NCI-H1417 treated with DMSO at 0.1 percent for 48 hours (cell line): ENCODE measurements at places on chromosomes 12 and 14.

GRCh38 chr12:10027311-10027710, 3.2 kb upstream of the CLEC9A start:
- no peak for DNase-seq

GRCh38 chr14:104293851-104294627, 155.7 kb downstream of the KIF26A start:
- no peak for DNase-seq

DNA sequence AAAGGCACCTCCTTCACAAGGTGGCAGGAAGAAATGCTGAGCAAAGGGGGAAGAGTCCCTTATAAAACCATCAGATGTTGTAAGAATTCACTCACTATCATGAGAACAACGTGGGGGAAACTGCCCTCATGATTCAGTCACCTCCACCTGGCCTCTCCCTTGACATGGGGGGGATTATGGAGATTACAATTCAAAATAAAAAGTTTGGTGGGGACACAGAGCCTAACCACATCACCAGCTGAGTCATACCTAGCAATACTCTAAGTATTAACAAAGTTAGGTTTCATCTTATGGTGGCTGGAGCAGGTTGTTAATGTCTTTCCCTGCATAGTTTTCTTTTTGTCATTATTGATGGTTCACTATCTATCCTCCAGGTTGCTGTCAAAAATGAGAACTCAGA, 113.2 kb upstream of the PPFIA2 start:
- DNase-seq = no peak

GRCh38 chr14:42000450-42000849, 393.8 kb downstream of the LRFN5 start:
- DNase-seq = no peak

- DNase-seq = no peak
Observed at GRCh38 chr12:30485230-30485890, 210.3 kb downstream of the IPO8 start.

DNA sequence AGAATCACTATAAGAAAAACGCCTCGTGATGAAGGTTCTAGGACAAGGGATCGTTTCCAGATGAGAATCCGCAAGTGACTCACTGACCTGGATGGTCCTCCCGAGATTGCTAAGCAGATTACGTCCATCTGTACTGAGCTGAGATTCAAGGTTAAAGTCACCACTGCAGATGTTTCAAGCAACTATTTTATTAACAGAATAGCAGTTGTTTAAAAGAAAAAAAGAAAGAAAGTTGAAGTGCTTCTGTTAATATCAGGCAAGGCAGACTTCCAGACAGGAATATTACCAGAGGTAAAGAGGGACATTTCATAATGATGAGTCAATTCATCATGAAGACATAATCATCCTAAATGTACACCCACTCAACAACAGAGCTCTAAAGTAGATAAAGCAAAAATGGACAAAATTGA, 17.9 kb downstream of the PXN start:
- DNase-seq = no peak

GRCh38 chr14:66046035-66046434, 440.1 kb upstream of the CCDC196 start:
- no peak for DNase-seq

- no peak for DNase-seq
Observed at GRCh38 chr14:20460458-20461224, 593 bp downstream of the PIP4P1 start.

DNA sequence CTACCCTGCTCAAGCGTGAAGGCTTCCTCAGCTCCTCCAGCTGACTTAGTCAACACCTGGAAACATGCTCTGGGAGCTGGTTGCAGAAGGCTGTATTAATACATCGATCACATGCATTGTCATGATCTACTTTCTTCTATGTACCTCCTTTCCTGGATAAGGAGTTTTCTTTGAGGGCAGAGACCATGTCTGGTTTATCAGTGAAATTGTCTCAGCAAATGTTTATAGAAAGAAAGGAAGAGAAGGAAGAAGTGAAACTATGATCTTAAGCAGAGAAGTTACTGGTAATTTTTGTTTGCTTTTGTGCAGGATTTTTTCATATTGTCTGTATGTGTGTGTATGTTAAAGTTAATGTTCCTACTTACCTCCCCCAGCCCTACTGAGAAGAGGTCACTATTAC, 4.5 kb downstream of the DYRK4 start:
- DNase-seq = no peak

DNA sequence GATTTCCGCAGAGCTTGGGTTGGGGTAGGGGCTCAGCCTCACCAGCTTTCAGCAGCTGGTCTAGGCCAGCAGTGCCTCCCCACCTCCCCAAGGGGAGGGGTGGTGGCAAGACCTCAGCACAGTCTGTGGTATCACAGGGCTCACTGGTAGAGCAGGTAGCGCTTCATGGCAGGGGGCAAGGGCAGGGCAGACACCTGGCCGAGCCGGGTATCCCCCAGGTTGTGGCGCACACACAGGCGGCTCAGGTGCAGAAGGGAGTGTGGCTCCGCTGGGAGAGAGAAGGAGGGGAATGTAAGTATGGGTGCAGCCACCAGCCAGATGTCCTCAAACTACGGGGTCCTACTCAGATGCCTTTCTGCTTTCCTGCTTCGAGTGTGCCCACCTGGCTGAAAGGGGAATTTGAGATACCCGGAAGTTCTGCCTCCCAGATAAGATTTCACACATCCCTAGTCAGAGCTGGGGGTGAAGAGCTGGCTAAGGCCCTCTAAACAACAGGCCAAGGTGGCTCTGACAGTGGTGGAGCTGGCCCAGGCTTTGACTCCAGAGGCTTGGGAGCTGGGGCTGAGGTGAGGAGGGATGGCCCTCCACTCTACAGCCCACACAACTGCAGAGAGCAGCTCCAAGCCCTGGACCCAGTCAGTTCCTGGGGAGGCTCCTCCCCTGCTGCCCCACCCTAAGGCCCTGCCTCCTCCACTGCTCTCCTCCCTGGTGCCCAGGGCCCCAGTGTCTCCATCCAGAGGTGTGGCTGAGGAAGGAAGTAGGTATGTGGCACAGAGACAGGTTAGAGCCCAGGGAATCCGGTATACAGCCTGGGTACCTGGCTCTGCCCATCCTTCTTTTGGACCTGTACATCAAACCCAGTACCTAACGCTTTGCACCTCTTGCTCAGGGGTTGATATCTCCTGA, 1.8 kb downstream of the SPSB2 start:
- DNase-seq = no peak

DNA sequence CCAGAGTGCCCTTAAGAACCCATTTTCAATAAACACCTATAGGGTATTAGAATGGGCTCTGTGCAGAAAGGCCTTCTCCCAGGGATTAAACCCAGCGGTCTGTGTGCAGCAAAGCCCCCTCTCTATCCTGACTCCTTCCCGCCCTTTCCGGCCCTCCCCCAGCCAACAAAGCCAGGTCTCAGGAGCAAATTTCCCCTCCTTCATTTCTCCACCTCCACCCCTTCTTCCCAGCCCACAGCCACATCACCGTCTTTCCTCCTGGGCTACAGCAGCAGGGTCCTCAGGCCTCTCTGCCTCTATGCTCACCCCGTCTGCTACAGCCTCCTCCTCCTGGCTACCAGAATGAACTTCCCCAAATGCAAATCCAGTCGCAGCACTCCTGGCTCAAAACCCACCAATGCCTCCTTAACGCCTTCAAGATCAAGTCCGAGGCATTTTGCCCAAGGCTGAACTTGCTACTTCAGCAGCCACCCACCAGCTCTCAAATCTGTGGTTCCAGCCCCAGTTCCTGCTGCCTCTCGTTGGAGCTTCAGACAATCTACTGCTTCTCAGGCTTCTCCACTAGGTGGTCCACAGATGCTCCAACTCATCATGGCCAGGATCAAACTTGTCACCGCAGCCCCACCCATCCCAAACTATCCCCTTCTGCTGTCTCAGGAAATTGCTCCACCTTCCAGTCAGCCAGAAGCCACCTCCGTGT, 134.8 kb downstream of the BCL11B start:
- DNase-seq = no peak

DNA sequence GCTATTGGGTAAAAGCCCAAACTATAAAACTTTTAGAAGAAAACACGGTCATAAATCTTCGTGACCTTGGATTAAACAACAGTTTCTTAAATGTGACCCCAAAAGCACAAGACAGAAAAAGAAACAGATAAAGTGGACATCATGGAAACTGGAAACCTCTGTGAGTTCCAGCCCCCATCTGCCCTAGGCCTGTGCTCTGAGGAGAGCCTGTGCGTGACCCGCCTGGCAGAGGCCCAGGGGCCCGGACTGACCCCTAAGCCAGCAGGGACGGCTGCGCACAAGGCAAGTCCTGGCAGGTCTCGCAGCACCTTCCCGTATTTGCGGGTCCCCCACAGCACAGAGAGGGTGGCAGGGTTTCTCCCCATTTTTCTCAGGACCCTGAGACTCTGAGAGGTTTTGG, 76.0 kb downstream of the CHGA start:
- DNase-seq = no peak

DNA sequence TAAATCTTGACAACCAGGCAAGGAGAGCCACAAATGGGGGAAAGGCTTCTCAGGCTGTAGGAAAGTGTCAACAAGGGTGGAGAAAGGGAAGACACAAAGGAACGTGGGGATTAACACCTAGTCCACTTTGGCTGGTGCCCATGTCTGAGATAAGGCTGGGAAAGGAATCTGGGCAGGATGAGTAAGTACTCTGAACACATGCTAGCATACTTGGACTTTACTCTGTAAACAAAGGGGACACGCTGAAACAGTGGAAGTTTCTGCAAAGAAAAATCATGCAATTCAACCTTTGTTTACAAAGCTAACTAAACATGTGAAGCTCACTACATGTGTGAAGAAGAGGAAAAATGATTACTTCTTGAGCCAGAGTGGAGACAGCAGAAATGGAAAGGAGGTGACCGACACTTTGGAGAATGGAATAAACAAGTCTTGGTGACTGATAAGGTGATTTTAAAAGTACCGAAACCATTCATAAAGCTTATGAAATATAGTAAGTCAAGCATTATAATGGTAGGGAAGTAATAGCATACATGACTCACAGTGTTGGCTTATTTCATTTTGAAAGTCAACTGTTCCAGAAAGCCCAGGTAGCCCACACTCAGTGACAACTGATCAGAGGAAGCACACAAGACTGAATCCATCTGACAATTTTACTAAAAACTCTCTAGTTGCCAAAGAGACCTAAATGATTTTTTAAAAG, 13.2 kb downstream of the CPNE8 start:
- DNase-seq = no peak

DNA sequence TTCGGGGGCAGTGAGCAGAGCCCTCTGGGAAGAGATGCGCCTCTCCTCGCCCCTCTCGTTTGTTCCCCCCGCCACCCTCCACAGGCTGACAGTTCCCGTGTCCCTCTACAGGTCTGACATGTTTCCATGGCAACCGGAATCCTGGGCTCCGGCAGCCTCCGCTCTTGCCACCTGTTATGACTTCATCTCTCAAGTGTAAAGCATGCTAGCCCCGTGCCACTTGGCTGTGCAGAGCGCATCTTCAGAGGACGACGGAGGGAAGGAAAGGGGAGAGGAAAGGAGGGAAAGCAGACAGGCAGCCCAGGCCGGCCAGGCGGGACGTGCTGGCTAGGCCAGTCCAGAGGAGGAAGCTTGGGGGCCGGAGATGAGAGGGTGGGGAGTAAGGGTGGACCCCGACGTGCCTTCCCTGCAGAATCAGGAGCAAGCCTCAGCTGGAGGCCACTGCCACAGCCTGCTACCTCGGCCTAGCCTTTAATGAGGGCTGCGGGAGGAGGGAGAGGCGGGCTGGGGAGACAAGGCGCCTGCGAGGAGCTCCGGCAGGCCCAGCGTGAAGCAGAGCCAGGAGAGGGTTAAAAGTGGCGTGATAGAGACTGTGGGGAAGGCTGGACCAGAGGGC, 214.3 kb downstream of the DPF3 start:
- DNase-seq = peak; percentile 82

DNA sequence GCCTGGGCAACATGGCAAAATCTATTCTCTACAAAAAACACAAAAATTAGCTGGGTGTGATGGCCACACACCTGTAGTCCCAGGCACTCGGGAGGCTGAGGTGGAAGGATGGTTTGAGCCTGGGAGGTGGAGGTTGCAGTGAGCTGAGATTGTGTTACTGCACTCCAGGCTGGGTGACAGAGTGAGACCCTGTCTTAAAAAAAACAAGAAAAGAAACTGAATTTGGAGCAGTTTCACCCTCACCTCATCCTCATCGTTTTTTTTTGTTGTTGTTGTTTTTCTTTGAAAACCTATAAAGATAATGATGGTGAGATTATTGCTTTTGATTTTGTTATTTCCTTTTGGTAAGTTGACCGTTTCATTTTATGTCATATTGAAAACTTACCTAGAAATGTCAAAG, 60.7 kb downstream of the SLC38A6 start:
- no peak for DNase-seq

- DNase-seq = no peak
Observed at GRCh38 chr12:53233671-53234121, 1.7 kb upstream of the RARG start.

DNA sequence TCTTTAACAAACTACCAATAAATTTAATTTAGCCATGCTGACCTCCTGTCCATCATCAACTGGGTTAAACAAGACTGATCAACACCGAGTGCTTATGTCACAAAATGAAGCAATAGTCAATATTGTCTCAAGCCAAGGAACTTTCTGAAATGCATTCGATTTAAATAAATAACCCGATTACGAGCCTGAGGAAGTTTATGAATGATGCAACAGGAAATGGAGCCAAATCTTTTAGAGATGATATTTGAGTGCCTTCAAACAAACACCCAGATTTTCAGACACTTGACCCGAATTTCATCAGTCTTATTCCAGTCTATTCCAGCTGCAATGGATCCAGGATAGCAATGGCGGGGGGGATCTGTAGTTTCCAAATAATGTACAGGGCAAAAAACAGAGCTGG, 27.9 kb downstream of the FAR2 start:
- no peak for DNase-seq

GRCh38 chr14:101587441-101587911, 26.2 kb downstream of the DIO3 start:
- no peak for DNase-seq

- no peak for DNase-seq
Observed at GRCh38 chr14:94944636-94945258, 174.8 kb upstream of the GSC start.

- DNase-seq = peak; percentile 57
Observed at GRCh38 chr14:36820111-36820709, 158.6 kb downstream of the PAX9 start.

DNA sequence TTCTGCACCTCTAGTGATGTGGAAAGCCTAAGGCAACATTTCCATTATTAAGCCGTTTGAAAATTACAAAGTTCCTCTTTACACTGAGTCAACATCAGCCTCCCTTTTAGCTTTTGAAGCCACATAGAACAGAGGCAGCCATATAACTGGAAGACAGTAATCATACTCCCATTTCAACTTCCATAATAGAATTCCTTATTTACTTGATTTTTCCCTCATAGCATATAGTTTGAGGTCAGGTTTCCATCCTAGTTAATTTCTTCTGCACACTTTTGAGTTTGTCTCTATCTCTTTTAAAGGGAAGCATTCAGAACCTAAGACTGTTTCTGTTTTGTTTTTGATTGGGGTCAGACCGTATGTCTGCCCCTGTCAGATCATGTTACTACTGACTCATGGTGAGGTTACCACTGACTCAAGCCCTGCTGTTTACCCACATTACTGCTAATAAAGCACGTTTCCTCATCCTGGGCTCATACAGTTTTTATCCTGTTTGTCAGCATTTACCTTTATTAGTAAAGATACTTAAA, 161.0 kb downstream of the SLC38A4 start:
- DNase-seq = no peak
